ENCODE measurements at places on chromosomes 4 and X.

DNA sequence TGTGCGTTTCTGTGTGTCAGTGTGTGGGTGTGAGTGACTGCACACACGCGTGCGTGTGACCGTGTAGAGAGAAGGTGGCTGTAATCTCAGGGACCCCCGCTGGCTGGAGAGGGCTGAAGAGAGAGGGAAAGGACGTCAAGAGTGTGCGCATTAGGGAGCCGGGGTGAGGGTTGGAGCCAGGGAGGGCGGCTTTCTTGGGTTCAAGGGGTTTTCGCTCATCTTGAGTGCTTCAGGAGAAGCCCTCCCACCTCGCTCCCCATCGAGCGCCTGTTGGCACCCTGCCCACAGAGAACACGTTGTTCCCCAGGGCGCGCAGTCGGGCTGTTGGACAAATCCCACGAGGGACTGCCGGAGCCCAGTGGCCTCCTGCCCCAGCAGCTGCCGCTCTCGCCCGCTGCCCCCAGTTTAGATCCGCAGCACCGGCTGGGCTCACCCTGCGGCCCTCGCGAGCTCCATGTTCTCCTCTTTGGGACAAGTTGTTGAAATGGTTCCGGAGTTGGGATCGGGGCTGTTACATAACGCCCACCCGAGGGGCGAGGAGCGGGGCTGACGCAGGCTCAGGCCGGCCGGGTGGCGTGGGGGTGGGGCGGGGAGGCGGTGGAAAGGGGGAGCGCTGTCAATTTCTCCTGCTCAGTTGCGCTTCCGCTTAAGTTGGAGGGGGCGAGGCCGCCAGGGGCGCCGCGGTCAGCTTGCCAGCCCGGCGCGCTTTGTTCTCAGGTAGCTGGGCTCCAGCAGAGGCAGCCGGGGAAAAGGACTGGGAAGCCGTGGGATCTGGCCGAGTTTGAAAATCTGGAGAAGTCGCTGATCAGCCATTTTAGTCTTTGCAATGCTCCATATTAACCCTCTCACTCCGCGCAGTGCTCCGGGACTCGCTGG, 1.6 kb downstream of the GRIA2 start:
- DNase-seq, result peak; percentile 84

DNA sequence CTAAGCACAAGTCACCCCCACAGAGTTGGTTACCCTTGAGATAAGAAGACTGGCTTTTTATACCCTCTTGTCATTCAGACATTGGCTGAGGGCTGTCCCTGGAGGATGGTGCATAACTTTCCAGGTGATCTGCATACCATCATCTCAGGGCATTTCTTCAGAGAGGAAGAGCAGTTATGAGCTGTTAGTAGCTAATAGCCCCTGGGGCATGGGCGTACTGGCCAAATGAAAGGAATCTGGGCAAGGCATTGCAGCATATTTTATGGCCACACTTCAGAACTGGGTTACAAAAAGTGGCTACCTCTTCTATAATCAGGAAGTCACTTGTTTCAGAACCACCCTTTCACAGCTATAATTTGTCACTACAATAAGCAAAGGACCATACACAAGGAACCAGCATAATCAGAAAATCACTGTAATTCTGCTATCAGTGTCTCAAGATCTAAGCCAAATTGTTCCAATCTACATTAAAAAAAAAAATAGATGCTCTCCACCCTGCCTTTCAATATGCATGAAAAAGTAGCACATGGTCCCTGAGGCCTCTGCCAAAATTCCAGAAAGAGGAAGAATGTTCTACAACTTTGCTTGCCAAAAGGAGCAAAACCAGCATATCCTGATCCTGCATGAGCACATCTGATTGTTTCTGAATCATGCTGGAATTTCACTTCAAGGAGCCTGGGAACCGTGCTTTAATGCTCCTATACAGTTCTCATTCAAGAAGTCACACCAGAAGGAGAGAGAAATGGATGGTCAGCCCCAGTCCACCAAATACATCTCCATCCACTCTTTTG, 92.0 kb downstream of the TMEM144 start:
- DNase-seq, result no peak

DNA sequence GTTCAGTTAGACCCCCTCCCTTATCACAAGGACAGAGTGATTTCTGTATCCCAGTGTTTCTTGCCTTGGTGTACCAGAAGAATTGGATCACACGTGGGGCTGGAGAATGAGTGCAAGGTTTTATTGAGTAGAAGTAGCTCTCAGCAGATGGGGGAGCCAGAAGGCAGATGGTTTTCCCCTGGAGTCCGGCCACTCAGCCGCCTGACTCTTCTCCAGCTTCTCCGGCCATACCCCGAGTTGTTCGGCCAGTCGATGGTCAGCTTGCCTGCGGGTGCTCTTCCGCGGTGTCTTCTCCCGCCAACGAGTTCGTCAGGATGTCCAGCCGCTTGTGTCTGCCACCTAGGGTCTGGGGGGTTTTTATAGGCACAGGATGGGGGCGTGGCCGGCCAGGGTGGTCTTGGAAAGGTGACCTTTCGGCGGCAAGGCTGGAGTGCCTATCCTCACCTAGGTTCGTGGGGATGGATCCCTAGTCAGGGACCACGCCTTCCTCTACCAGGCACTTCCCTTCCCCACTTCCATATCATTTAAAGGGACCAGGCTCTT, 14.5 kb downstream of the GAB1 start:
- DNase-seq, result no peak

DNA sequence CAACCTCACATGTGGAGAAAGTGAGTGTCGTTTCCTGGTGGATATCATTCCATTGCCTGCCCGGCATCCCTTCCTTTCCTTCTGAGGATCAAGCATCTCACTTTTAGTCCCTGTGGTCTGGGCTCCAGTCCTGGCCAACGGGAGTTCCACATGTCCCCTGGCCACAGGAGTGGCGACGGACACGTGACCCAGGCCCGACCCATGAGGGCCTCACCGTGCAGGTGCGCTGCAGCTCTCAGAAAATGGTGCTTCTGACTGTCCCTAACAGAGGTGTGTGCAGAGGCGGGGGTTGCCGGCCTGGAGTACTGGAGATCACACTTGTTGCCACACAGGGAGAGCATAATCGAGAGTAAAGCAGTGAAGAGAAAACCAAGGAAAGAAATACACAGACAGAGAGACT, 476.9 kb upstream of the FRG1 start:
- DNase-seq, result no peak

DNA sequence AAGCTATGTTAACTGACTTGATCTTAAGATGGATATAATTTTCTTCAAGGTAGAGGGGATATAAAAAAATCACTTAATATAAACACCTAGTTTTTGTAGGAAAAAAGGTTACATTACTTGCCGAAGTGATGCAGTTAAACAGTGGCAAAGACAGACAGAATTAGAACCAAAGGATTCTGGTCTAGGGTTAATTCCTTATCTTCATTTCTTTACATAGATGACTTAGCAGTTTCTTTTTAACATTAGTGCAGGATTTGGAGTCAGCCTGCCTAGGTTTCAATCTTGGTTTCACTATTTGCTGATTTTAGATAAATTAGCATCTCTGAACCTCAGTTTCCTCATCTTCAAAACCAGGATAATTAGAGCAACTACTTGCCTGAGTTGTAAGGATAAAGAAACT, 14.3 kb downstream of the ZAR1 start:
- no peak for DNase-seq

DNA sequence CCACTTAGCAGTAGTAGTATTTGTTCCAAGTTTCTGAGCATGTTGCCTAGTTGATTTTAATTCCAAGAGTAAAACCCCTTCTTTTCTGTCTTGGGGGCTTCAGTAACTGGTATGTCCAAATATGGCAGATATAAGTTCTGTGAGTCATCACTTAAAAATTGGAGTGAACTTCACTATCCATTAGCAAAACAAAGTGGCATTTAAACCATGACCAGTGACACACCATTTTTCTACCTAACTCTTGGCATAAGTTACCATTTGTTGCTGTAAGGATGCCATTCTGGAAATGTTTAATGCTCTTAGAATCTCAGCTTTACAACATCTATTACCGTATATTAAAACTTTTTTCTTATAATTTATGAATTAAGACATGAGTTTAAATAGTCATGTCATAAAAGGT, 102.0 kb downstream of the CBR4 start:
- DNase-seq, result no peak

- peak; percentile 82 for DNase-seq
Measured at GRCh38 chrX:47191331-47191730, 2.3 kb upstream of the UBA1 start.

GRCh38 chrX:96027407-96027806, 657.2 kb upstream of the DIAPH2 start:
- no peak for DNase-seq

- no peak for DNase-seq
Measured at GRCh38 chrX:103439161-103439560, 62.8 kb downstream of the BEX3 start.

DNA sequence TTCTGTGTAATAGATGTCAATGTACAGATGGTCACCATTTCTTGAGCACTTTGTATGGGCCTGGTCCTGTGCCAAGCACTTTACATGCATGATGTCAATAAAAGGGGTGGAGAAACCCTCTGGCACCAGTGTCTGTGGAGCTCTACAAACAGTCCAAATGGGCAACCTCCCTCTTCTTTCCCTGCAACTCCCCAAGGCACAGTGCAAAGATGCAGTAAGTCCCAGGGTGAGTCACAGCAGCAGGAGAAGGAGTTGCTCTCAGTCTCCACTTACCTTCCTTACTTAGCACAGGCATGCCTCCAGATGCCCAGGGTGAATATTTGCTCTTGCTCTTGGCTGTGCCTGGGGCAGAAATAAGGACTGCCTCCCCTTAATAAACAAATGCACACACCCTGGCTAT, 4.3 kb downstream of the OCIAD2 start:
- DNase-seq, result no peak

DNA sequence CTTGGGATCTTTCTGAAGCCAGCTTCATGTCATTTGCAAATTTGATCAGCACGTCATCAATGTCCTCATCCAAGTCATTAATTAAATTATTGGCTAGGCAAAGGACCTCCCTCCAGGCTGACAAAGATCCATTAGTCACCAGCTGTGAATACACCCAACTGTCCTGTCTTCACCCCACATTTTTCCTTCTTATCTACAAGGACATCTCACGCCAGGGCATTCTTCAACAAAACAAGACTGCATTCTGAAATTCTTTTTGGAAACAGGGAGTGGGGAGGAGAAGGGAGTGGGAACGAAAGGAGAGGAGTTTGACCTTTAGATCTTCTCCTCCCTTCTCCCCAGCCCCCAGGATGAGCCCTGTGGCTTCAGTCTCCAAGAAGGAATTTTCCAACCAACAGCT, 32.7 kb downstream of the NLGN3 start:
- DNase-seq, result no peak

DNA sequence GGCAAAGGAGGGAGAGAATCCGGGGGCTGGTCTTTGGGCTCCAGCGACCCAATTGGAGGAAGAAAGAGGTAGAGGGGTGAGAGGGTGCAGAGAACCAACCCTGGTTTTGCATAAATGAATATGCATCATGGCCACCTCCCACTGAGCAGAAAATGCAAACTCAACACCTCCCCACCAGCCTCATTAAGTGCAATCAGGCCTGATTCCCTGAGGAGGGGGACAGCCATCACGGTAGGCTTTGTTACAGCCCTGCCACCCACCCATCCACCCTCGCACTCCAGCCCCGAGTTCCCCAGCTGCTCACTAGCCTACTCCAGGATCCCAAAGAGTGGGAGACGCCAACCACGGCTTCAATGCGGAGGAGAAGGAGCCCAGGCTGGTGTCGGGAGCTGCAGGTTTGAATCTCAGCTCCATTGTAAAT, 48.3 kb upstream of the MAN2B2 start:
- no peak for DNase-seq

GRCh38 chr4:16337936-16338335, 111.7 kb upstream of the TAPT1 start:
- no peak for DNase-seq

- DNase-seq, result peak; percentile 2
Measured at GRCh38 chr4:172601195-172601594, 567.4 kb upstream of the GALNT7 start.

DNA sequence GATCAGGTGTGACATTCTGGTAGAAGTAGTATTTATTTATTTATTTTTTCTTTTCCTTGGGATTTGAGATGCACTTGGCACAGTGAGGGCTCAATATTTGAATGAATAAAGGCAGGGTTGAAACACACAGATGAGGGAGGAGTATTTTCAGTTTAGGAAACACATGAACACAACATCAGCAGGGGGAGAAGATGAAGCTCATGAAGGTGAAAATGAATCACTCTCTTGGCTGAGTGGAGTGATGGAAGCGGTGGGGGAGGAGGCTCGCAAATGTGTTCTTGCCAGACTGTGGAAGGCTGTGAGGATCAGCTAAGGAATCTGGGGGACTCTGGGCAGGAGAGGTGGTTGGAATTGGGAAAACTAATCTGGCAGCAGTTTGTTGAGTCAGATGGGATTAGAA, 55.3 kb downstream of the ARHGAP10 start:
- no peak for DNase-seq

DNA sequence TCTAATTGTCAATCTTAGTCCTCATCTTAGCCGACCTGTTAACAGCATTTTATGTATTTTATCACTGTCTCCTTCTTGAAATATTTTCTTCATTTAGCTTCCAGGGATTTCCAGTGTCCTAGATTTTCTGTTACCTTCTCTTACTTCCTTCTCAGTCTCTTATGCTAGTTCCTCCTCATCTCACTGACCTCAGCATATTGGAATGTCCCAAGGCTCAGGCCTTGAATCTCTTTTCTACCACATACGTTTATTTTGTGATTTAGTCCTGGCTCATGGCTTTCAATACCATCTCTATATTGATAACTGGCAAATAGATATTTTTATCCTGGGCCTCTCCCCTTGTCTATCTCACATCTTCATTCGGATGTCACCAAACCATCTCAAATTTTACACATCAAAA, 61.1 kb downstream of the IQCM start:
- no peak for DNase-seq

- DNase-seq, result no peak
Measured at GRCh38 chr4:99180382-99181070, 36.4 kb upstream of the ADH4 start.

- no peak for DNase-seq
Measured at GRCh38 chr4:127936974-127937373, 28.0 kb downstream of the MFSD8 start.

DNA sequence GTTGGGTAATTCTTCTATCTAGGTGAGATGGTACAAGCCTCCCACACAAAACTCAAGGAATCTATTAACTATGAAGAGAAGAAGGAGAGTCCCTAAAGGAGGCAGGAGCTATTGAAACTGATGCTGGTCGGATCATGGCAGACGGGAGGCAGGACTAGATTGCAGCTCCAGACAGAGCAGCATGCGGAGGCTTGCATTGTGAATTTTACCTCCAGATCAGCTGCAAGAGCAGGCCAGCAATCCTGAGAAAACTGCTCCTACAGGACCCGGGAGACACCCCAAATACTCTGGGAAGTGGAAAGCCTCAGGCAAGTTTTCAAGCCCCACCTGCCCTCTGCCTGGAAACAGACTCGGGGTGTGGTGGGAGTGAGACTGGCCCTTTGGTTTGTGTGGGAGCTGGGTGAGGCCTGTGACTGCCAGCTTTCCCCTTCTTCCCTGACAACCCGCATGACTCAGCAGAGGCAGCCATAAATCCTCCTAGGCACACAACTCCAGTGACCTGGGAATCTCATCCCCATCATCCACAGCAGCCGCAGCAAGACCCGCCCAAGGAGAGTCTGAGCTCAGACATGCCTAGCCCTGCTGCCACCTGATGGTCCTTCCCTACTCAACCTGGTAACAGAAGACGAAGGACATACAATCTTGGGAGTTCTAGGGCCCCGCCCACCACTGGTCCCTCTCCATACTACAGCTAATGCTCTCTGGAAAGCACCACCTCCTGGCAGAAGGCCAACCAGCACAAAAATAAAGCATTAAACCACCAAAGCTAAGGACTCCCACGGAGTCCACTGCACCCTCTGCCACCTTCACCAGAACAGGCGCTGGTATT, 30.9 kb downstream of the GATB start:
- DNase-seq, result no peak

All from NCI-H146 (cell line).